Dermis blood vessel endothelial cell (primary cell): ENCODE measurements at places on chromosomes 6 and 20. TPM values are rescaled to one million over a fixed set of nuclear protein-coding genes. Genes with fewer than 3 reads are reported as not detected.

RNF182 gene
- 0.84 and 0.85 TPM in 2 replicates for total RNA-seq

CGAS gene
- total RNA-seq = 4.1 and 8.7 TPM in 2 replicates

MUCL3 gene
- not detected in 2 replicates for total RNA-seq

WFDC2 gene
- total RNA-seq = not detected in 2 replicates

CFAP206 gene
- total RNA-seq = 0.19 and 0.51 TPM in 2 replicates

FOXC1 gene
- total RNA-seq = 8.3 and 12.1 TPM in 2 replicates

PHF3 gene
- total RNA-seq = 53.4 and 67.9 TPM in 2 replicates

GRCh38 chr6:144646093-144647056 lies 361.2 kb downstream of the UTRN start:
- DNase-seq = no peak

DNA sequence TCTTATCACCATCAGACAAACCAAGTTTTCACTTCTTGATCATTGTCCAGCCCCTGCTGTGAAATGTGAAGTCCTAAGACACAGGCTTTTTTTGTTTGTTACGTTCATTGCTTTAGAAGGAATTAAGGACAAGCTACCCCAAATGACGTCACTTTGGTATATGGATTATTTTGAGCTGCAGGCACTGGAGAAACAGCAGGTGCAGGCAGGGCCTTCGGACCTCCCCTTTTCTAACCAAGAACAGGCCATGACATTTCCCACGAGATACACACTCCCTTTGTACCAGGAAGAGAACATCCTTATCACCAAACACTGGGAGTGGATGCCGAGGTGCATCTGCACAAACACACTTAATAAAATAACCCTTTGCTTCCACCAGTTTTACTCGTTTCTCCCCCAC lies 418.0 kb upstream of the SULF2 start:
- DNase-seq = no peak

DNA sequence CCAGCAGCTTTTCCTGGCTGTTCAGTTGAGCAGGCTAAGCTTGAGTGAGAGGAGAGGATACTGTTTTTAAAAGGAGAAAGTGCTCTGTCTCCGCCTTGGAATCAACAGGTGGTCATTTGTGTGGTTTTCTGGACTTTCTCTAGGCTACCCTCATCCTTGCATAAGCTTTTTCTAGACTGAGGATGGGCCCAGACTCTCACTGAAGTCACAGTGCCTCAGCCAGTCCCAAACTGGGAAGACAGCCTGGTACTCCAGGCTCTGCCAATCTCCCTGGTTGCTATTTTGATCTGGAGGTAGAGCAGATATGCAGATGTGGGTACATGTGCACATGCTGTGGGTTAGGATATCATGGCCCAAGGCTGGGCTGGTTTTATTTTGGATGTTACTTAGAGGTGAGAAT lies 7.0 kb downstream of the SCUBE3 start:
- no peak for DNase-seq

GRCh38 chr20:39289831-39290230 lies 327.7 kb downstream of the DHX35 start:
- no peak for DNase-seq

- no peak for DNase-seq
These were observed 19.0 kb downstream of the CEP85L start for GRCh38 chr6:118632359-118632758.

DNA sequence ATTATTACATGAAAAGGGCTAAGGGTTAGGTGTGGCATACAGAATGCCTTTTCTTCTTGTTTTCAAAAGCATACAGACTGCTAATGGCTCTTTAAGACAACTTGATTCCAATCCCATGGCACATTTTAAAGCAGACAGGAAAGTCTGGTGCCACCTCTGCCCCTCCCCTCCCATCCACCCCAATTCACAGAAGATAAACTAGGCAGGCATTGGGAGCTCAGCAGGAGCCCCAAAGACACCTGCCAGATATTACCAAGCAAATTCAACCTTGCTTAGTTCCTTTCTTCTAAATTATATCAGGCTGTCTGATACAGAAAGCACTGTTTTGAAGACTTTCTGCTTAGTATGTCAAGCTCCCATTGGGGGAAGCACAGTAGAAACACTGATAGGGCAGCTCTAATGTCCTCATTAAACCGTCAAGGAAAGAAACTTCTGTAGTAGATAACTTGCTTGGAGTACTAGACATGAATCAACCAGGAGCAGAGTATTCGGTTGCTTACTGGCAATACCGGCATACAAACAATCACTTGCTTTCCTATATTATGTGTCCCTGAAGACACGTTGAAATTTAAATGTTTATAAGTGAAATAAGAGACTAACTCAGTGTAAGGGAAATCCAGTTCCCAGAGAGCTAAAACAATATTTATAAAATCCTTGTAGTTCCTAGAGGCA lies 13.0 kb downstream of the SESN1 start:
- DNase-seq = no peak

DNA sequence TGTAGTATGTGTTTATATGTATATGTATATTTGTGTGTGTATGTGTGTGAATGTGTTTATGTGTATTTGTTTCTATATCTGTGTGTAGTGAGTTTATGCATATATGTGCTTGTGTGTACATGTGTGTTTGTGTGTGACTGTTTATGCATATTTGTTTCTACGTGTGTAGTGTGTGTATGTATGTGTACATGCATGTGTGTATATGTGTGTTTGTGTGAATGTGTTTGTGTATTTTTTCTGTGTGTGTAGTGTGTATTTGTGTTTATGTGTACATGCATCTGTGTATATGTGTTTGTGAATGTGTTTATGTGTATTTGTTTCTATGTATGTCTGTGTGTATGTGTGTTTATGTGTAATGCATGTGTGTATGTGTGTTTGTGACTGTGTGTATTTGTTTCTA lies 12.1 kb upstream of the SMOC2 start:
- no peak for DNase-seq

- DNase-seq = no peak
These were observed 6.8 kb upstream of the SPATS1 start for GRCh38 chr6:44335631-44336030.

DNA sequence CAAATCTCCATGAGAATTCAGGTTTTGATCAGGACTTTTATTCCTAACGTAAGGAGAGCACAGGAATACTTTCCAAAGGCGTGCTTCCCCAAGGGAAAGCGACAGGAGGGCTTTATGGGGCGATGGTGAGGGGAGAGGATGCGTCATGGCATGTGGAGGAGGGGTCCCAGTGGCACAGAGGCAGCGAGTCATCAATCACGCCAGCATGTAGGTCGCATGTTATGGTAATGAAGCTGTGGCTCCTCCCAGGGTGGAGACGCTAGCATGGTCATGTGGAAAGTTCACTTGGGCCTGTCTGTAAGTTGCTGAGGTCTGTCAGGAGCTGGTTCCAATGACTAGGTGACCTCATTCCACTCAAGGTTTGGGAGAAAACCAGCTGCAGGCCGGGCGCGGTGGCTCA lies 35.3 kb upstream of the PAX1 start:
- no peak for DNase-seq

- no peak for DNase-seq
These were observed 41.5 kb downstream of the MYB start for GRCh38 chr6:135222623-135223022.

- no peak for DNase-seq
These were observed 149.5 kb downstream of the RNF144B start for GRCh38 chr6:18536591-18537055.
